ENCODE measurements at places on chromosomes 16 and 17.

- DNase-seq, result no peak
Measured at GRCh38 chr17:307295-307691, 45.3 kb downstream of the RPH3AL start.

DNA sequence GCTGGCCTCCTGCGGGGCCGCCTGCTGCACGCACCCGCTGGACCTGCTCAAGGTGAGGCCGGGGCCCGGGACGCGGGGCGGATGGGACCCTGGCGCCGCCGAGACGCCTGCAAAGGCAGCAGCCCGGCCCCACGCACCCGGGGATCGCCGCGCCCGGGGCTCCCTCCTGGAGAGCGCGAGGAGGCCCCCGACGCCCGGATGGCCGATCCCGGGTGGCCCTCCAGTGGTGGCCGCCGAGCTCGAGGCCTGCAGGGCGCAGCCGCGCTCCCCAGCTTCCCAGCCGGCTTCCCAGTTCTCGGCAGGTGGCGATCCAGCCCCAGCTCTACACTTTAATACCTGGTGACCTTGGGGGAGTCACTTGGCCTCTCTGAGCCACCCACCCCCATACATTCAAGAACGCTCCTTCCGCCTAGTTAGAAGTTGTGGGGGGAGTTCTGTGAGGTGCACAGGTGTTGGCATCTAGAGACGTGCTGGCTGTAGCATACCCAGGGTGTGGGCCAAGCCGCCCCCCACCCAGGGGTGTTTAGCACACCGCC is 452 bp downstream of the SLC25A10 start:
- DNase-seq, result peak; percentile 10

DNA sequence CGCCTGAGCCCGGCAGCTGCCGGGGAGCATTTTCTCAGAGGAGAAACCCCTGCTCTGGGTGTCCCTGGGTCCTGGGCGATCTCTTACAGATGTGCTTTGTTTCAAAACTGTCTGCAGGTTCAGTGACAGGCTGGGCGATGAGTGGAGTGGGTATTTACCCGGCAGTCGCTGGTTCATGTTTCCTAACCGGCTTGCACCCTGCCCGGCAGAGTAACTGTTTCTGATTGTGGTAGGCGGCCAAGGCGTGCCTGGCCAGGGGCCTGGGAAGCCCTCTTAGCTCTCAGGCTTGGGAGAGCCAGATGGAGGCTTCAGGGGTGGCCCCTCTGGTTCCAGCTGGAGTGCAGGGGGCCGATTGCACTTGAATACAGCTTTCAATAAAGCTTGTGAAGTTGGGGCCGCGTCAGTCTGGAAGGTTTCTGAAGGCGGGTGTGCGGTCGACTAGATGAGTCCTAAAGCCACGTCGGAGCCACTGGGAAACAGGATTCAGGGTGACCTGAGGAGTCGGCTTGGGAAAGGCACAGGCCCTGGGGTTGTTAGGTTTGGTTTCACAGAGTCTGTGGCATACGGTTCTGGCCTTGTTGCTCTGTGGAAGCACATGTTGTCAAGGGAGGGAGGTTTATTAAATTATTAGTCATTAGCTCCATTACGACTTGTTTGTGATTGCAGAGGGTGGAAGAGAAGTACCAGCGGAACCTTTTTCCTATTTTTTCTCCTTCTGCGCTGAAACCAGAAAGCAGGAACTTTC is 1.4 kb downstream of the BAIAP2 start:
- DNase-seq, result peak; percentile 21

DNA sequence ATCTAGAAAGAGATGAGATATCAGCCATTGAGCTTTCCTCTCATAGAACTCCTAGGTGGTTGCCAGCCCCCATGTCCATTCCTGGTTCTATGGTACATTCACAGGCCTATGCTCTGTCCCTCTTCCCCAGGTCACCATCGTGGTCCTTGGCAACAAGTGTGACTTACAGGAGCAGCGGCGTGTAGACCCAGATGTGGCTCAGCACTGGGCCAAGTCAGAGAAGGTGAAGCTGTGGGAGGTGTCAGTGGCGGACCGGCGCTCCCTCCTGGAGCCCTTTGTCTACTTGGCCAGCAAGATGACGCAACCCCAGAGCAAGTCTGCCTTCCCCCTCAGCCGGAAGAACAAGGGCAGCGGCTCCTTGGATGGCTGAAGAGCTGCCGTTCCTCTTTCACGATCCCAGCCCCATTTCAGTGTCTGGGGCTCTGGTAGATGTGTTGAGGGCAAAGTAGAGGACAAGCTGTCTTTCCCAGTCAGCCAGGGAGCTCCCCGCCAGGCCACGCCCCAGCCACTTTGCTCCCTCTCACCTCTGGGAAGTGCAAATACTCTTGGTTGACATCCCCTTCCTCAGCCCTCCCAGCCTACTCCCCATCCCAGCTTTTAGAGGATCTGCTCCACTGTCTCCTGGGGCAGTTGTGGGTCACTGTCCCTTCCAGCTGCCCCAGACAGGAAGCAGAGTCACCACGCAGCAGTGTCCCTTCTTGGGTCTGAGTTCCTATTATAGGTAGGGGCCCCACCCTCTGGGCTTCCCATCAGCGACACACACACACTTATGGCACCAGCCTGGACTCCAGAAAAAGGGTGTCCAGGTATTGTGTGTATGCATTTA is 3.8 kb downstream of the NKIRAS2 start:
- no peak for DNase-seq

- peak; percentile 17 for DNase-seq
Measured at GRCh38 chr16:88430524-88431446, 22.3 kb upstream of the ZFPM1 start.

DNA sequence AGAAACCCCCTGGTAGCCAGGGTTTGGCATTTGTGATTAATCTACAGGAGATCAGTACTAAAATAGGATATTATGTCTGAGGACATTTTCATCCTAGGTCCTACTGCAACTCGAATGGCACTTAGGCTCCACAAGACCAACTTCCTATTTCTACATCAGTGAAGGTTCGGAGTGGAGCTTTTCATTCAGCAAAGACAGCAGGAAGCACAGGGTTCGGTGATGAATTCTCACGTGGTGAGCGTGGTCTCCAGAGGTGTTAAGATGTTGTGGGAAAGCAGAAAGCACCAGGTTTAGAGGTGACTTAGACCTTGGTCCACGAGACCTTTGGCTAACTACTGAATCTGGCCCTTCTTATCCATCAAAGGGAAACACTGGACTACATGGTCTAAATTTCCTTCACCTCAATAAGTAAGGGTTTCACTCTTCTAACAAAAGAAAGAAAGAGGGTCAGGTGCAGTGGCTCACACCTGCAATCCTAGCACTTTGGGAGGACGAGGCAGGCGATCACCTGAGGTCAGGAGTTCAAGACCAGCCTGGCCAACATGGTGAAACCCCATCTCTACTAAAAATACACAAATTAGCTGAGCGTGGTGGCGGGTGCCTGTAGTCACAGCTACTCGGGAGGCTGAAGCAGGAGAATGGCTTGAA is 13.9 kb upstream of the HELZ start:
- DNase-seq, result no peak

DNA sequence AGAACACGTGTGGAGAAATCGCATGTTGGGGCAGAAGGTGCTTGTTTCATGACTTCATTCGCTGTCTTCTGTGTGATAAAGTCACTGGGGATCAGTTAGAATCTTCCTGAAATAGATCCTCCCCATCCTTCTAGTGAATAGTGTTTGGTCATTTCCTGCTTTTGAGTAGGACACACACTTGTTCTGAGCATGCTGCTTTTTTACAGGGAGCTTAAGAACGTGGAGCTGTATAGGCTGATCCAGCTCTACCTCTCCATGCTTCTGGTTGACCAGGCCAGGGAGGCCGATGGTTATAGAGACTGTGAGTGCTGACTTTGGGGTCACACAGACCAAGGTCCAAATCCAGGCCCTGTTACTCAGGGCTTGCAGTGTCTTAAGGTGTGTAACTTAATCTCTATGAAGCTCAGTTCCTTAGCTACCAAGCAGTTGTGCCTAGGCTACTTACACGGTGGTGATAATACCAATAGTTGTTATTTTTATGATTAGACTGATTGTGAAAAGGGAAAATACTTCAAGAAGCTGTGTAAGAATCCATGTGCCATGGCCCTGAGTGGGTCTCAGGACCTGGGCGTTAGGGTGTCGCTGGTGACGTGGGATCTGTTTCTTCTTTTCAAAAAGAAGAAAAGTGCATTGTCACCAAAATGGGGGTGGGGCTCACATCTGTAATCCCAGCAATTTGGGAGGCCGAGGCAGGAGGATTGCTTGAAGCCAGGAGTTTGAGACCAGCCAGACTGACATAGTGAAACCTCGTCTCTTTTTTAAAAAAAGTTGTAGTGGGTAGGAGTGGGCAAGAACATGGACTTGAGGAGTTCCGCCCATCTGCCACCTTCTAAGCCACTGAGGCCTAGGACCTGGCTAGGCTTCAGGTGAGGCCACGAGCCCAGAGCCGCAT is 64.1 kb upstream of the LGALS9 start:
- no peak for DNase-seq

DNA sequence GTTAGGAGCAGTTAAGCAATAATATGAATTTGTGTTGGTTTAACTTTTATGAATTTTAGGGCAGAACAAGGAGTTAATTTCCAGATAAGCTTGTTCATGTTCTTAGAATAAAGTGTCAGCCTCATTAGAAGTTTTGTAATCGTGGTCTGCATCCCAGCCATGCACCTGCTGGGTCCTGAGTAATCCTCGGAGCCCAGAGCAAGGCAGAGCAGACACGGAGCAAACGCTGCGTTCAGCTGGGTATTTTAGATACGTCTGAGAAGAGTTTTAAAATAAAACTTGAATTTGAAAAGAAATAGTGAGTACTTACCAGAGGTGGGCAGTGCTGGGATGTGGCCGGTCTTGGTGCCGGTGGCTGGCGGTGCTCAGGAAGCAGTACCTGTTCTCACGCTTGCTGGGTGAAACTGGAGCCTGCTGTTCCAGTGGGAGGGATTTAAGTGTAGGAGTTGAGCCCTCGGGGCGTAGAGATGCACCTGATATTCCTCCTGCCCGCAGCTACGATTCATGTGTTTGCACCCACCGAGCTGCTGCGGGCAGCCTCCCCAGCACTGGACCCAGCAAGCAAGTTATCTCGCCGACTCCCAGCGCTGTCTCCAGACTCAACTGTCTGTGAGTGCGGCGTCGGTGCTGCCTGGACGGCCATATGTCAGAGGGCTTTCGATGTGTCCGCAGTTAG is at the start of gene ZNF750:
Gene ZNF750 (minus strand): TSS at position 406 of the 676 bp plus-strand sequence. CDS start 7,568 bp downstream, outside the sequence.
- no peak for DNase-seq

- DNase-seq, result no peak
Measured at GRCh38 chr16:8549843-8550412, 40.4 kb downstream of the TMEM114 start.

DNA sequence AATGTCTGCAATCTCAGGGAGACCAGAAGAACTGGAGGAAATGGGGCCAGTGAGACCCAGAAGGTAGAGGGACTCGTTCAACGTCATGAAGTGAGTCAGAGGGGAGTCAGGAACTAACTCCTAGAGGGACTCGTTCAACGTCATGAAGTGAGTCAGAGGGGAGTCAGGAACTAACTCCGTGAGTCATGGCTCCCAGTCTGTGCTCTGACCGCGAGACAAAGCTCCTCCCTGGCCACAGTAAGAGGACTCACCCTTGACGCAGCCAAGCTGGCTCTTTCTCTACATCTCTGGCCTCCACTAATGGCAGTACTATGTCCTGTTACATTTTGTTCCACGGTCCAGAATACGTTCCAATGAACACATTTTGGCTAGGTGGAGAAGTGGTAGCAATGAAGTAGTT is 902.5 kb downstream of the KCNJ2 start:
- peak; percentile 96 for DNase-seq

DNA sequence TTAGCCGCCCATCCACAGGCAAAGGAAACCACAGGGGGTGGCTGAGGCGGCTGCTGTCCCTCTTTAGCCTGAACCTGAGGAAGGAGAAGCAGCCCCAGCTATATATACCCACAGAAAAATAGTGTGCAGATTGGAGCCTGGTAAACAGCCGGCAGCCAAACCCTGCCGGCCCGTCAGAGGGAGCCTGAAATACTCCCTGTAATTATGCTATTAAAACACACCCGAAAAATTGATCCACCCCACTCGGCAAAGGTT is 6.8 kb downstream of the PIEZO1 start:
- DNase-seq, result no peak

- peak; percentile 73 for DNase-seq
Measured at GRCh38 chr16:89828199-89828869, at the start of gene SPIRE2. TSS of gene SPIRE2 (plus strand) at chr16:89828475. CDS start at chr16:89828551, 76 bp downstream.

GRCh38 chr17:46169913-46170638 is 23.2 kb downstream of the KANSL1 start:
- no peak for DNase-seq

- no peak for DNase-seq
Measured at GRCh38 chr17:10314329-10314728, 58.5 kb downstream of the MYH13 start.

DNA sequence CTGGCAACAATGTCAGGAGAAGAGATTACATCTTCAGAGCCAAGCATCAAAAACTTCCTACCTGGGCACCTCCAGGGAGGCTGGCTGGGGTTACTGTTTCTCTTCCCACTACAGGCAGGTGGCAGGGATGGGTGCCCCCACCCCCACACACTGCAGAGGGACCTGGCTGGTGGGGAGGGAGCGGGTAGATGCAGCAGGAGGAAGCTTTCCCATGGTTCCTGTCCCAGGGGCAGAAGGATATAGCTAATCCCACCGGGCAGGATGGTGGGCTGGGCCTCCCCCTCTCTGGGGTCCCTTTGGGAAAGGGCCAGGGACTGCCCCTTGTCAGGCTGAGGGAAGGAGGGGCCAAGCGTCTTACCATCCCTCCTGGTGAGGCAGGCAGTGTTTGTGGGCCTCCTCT is 16.7 kb upstream of the MTMR4 start:
- DNase-seq, result no peak

GRCh38 chr16:3202903-3203539 is 15.0 kb downstream of the OR1F1 start:
- no peak for DNase-seq

DNA sequence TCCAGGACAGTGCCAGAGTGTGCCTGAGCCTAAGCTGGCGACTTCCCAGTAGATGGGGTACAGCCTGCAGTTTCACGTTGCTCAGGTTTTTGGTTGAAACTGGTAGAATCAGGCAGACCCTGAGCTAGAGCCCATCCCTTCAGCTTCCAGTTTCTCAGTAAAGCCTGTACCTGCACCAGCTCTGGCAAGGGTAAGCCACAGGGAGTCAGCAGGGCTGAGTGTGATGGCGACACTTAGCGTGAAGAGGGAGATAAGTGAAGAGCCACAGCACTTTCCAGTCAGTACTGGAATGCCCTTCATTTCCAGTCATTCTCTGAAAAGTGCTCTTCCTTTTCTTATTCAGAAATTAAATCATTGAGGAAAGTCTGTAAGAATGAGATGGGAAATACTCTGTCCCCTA is 22.4 kb downstream of the PLD6 start:
- no peak for DNase-seq

DNA sequence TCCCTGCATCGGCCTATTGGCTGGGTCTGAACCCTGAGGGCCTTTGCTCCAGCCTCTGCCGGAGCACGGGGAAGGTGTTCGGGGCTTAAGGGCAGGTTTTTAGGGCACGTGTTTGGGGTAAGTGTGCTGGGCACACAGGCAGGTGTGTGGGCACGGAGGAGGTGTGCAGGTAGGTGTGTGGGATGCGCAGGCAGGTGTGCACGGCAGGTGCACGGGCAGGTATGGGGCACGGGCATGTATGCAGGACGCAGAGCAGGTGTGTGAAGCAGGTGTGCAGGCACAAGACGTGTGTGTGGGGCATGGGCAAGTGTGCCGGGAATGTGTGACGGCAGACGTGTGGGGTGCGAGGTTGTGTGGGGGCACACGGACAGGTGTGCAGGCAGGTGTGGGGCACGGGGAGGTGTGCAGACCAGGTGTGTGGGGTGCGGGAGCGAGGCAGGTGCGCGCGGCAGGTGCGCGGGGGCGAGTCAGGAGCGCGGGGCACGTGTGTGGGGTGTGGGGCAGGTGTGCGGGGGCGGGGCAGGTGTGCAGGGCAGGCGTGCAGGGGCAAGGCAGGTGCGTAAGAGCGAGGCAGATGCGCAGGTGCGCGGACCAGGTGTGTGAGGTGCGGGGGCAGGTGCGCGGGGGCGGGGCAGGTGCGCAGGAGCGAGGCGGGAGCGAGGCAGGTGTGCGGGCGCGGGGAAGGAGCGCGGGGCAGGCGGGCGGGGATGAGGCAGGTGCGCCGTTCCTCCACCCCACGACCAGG is 28.6 kb upstream of the METRNL start:
- DNase-seq, result no peak
